ENCODE measurements at places on chromosomes 13 and 19.

DNA sequence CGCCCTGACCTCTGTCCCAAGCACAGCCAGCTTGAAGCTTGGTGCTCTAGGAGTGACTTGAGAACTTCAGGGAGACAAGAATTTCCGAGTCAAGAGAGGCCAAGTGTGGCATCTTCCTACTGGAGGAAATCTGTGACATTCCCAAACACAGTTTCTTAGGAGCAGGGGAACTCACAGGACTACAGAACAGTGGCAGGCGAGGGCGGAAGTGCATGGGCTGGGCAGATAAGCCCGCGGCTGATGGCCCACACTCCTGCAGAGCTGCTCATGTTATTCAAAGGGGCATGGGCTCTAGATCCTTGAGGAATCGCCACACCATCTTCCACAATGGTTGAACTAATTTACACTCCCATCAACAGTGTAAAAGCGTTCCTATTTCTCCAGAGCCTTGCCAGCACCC lies 168.8 kb downstream of the KATNAL1 start:
- DNase-seq, result no peak

- DNase-seq, result no peak
These were observed 60.7 kb downstream of the MCF2L start for GRCh38 chr13:113029487-113030258.

DNA sequence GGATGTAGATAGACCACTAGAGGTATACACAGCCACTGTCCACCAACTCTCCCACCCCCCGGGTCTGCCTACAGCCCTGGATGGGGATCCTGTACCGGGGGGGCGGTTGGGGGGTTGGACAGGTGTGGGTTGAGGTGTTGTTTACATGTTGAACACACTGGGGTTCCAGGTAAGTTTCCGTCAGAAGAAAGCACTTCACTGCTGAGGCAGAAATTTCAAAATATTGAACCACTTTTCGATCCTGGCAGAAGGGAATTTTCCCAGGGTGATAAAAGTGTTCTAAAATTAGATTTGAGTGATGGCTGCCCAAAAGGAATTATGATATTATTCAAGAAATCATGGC lies 6.6 kb upstream of the CEACAM16 start:
- DNase-seq, result no peak

DNA sequence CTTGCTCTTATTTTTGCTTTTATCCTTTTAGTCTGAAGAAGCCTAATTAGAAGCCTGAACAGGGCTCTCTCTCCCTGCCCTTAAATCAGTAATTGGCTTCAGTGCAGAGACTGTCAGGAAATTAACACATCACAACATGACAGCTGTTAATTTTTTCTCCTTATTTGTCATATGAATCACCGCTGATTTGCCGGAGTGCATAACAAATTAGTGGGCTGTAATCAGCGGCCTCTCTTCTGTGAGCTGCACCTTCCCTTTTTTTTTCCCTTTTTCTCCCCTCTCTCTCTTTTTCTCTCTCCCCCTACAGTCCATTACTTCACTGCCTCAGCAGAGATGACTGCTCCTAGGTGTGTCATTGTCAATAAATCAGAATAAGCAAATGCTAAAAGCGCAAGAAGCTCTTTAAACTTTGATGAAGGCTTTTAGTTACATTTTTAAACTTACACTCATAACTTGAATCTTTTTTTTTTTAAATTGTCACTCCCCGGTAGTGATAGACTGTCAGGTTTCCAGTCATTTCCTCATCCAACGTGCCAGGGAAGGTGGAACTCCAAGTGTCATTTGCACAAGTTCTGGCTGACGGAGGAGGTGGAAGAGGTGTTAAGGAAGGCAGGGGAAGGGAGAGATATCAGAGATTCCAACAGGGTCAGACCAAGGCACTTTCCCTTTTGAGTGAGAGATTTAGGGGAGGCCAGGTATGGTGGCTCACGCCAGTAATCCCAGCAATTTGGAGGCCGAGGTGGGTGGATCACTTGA lies 197.1 kb upstream of the TSHZ3 start:
- DNase-seq, result no peak

- DNase-seq, result no peak
These were observed 14.5 kb downstream of the LIPE start for GRCh38 chr19:42412661-42413076.

DNA sequence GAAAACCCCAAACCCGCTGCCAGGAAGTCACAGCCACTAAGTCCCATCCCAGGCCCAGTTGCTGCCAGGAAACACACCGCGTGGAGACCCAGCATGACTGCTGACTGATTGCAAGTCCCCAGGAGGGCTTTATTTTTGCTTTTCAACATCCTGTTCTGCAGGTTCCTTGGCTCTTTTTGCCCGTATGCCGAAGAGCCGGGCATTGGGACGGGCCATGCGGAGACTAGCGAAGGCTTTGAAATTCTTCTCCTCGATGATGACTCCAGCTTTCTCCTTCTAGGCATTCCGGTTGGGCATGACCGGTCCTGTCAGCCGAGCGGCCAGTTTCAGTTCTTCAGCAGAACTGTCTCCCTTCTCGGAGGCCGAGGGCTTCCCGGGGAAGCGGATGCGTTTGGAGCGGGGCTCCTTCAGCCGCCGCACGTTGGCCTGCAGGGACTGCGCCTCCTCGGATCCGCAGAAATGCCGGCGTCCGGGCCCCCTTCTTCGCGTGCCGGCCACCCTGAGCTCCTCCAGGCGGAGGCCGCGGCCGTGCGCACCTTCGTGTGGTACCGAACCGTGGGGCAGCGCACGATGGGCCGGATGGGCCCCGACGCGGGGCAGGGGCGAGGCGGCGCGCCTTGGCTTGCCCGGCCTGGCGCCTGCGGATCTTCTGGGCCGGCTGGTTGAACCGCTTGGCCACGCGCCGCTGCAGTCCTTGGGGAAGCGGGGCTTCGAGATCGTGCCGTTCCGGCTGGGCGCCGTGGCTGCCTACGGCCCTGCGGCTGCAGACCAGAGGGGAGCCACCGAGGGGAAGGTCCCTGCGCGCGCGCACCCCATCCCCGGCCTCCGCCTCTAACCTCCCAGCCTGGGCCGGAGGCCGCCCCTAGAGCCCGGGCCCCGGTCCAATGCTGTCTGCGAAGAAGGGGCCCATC lies 15.2 kb downstream of the ZSCAN5C start:
- DNase-seq, result no peak

DNA sequence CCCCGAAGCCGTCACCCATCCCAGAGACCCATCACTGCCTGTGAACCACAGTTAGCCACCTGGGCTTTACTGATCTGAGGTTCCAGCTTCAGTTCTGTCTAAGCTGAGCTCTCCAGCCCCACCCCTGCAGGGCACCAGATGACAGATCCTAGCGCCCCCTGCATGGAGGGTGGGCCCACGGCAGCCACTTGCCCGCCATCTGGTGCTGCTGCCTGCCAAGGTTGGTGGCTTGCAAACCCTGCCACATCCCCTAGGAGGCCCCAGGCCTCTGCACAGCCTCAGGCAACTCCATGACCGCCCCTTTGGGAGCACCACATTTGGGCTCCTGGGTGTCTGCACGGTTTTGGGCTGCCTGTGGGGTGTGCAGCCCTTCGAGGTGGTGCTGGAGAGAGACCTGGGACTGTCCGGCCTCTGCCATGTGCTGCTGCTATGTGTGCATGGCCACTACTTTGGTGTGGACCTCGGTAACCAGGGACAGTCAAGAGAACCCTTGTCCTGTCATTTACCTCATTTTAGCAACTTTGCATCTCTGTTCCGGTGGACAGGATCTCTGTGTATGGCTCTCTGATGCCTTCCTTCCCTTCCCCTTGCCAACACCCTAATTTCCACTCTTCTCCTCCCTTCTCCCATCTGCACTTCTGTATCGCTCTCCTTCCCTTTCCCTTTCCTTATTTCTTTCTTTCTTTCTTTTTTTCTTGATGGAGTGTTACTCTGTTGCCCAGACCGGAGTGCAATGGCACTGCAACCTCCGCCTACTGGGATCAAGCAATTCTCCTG lies 17.4 kb upstream of the SDHAF1 start:
- DNase-seq, result no peak

GRCh38 chr13:71068041-71068440 lies 799.0 kb downstream of the DACH1 start:
- DNase-seq, result no peak

- no peak for DNase-seq
These were observed 56.2 kb upstream of the RFC3 start for GRCh38 chr13:33761740-33762139.

DNA sequence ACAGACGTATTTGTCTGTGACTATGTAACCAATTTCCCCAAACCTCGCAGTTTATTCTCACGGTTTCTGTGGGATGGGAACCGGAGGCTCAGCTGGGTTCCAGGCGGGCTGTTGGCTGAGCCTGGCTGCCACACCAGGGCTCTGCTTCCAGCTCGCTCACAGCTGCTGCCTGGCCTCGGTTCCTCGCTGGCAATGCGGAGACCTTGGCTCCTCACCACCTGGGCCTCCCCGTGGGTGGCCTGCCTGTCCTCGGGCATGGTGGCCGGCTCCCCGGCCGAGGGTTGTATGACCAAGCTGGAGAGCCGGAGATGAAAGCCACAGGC lies 218.9 kb upstream of the MAB21L1 start:
- no peak for DNase-seq

GRCh38 chr13:80116107-80116506 lies 224.8 kb downstream of the SPRY2 start:
- no peak for DNase-seq

- no peak for DNase-seq
These were observed 1031.0 kb upstream of the PCDH9 start for GRCh38 chr13:68261105-68261504.

- no peak for DNase-seq
These were observed 148.5 kb upstream of the FREM2 start for GRCh38 chr13:38538422-38538821.

- DNase-seq, result no peak
These were observed 3.3 kb downstream of the BCAM start for GRCh38 chr19:44812142-44812718.

DNA sequence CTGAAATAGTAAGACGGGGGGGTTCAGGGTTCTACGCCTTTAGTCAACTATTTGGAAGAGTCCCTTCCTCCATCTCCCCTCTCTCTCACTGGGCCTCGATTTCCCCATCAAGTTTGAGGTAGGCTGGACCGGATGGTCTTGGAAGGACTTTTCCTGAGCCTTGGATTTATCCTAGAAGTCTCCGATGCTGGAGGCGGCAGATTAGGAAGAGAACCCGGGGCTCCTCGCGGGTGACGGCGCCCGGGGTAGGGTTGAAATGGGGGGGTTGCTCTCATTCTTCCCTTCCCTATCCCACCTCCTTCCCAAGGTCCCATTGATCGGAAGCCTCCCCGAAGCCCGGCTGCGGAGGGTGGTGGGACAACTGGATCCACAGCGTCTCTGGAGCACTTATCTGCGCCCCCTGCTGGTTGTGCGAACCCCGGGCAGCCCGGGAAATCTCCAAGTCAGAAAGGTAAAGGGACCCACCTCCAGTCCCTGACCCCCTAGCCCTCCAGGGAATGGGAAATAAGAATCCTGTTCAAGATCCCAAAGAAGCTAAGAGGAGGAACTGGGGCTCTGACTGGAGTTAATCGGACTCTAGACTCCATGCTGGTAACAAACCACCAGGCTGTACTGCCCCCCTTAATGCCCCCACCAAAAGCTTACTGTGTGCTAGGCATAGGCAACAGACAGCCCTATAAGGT lies 781 bp downstream of the QPCTL start:
- peak; percentile 40 for DNase-seq

GRCh38 chr19:52648336-52649016 lies 10.3 kb upstream of the ZNF83 start:
- no peak for DNase-seq

DNA sequence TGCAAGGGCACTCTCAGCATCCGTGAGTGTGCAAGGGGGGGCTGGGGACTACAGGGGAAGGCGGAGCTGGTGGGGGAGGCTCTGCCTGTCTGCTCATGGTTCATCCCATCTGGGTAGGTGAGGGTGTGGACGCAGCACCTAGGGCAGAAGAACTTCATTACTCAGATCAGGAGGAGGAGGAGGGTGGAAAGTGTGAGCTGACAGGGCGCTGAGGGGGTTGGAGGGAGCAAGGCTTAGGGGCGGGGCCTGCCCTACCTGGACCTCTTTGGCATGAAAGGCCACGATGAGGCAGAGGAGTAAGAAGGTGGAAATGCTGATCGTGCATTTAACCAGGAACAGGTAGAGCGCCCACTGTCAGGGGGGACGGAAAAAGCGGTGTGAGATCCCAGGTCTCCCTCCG lies 4.5 kb downstream of the KCNN4 start:
- DNase-seq, result no peak

DNA sequence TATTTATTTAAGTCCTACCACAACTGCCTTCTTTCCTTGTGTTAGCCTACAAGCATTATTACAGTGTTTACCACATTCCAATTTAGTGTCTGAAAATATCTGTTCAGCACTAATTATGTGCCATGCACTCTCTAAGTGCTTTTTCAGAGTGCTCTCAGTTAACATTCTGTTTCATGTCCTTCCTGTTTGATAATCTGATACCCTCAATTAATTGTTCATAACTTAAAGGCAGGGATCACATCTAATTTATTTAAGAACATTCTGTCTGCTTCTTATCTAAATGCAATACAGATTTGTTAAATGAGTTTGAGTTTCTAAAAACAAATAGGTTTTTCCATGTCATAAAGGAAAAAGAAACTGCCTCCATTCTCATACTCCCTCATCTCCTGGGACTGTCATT lies 649.6 kb upstream of the ATXN8OS start:
- no peak for DNase-seq

GRCh38 chr13:44336934-44337333 lies 36.7 kb upstream of the SERP2 start:
- no peak for DNase-seq

- peak; percentile 3 for DNase-seq
These were observed 51.1 kb upstream of the ZNRF4 start for GRCh38 chr19:5403968-5404640.

DNA sequence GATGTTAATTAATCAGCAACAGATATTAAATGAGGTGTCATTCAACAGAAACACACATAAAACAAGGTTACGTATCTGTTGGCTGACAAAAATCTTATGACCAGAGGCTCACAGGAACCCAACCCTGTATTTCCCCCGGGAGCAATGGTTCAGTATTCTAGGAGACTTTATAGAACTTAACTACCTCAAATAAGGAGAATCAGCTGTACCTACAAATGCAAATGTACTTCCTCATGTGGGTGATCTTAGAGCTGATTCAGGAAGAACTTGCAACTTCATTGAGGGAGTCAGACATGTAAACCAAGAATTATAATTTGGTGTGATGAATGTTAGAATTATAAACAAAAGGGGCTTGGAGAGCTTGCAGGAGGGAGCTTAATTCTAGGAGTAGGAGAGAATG lies 20.1 kb downstream of the FGF9 start:
- DNase-seq, result no peak

DNA sequence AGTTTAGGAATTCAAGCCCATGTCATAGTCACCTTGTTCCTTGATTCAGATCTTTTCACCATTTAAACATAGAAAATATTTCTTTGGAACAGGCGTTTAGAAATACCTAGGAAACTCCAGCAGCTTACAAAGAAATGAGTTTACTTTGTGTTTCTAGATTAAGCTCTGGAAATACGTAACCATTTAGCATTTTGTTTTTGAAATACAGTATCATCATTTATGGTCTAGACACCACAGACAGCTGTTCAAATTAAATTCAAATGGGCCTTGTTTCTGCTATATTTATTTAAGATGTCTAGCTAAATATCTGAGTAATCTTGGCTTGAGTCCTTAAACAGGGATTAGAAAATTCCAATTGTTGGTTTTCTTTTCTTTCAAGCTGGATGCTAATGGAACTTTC lies 228.5 kb downstream of the NDFIP2 start:
- no peak for DNase-seq
